ENCODE measurements at places on chromosomes 1 and 21.
A peak's percentile ranks its signal among the peaks of the same experiment; 100 is the strongest.

GRCh38 chr1:80472145-80472544 is 1328.6 kb upstream of the ADGRL2 start:
- DNase-seq = no peak

GRCh38 chr21:38770660-38771059 is 35.1 kb upstream of the ETS2 start:
- DNase-seq = no peak

GRCh38 chr1:233241759-233242158 is 53.8 kb downstream of the PCNX2 start:
- no peak for DNase-seq

- DNase-seq = peak; percentile 94
These were observed 32.0 kb upstream of the TENT5B start for GRCh38 chr1:27044613-27045151.

GRCh38 chr1:47999097-47999496 is 1.9 kb upstream of the TRABD2B start:
- DNase-seq = no peak

GRCh38 chr1:29736582-29737188 is 500.4 kb downstream of the PTPRU start:
- DNase-seq = no peak

- DNase-seq = no peak
These were observed 15.2 kb upstream of the PGBD2 start for GRCh38 chr1:248890549-248891498.

- DNase-seq = no peak
These were observed 90.2 kb upstream of the NGF start for GRCh38 chr1:115428256-115428655.

DNA sequence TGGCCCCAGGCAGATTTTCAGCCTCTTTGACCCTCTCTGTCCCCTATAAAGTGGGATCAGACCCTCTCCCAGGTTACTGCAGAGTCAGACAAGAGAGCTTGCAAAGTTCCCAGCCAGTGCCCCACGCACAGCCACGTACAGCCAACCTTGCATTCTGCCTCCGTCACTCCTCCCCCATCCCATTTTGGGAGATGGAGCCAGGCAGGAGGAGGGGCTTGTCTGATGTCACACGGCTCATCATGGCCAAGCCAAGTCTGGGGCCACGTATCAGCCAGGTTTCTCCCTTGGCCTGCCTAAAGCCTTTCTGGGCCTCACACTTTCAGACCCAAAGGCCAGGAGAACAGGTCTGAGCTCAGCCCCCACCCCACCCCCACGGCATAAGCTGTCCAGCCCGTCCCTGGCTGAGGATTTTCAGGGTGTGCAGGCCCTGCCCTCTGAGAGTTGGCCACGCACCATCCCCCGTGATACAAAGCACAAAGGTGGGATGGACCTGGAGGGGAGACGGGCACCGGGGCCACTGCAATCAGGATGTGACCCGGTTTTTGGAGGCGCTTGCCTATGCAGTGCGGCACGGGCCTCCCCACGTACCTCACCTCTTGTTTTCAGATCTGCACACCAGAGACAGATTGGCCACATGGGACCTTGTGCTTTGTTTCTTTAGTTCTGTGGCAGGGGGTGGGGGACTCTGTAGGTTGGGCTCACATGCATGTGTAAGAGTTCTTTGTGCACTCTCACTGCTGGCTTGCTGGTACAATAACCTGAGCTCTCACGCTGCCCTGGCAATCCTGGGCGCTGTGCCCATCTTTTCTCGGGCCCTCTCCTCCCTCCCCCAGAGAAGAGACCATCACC is 47.6 kb downstream of the TRIM11 start:
- DNase-seq = no peak

- no peak for DNase-seq
These were observed 464.9 kb upstream of the ADGRL2 start for GRCh38 chr1:81335876-81336275.

DNA sequence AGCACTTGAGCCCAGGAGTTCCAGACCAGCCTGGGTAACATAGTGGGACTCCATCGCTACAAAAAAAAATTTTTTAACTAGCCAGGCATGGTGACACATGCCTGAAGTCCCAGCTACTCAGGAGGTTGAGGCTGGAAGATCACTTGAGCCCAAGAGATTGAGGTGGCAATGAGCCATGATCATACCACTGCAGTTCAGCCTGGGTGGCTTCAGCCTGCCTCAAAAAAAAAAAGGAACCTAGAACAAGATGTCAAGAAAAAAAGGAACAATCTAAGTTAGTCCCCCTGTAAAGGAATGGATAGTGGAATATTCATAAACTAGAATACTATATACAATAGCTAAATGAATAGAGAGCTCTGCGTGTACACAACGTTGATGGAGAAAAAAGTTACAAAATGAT is 14.4 kb downstream of the NSL1 start:
- DNase-seq = no peak

DNA sequence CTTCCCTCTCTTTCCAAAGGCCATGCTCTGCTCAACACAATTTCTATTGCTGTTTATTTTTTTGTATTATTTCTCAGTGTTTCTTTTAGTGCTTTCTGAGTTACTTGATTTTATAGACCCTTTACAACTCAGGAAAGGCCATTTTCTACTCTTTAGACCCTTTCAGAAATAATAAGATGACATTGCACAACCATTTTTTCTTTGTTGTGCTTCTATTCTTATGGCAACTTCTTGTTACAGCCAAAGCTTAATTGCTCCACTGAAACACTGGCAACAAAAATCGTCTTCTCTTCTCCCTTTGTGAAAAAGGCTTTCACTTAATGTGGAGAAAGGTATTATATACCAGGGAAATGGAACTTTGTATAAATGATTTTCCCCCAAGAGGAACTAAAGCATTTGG is 39.0 kb upstream of the SAMSN1 start:
- DNase-seq = no peak

GRCh38 chr1:231861541-231862481 is 235.2 kb downstream of the DISC1 start:
- DNase-seq = no peak

- no peak for DNase-seq
These were observed 31.2 kb upstream of the CASZ1 start for GRCh38 chr1:10827377-10828333.

DNA sequence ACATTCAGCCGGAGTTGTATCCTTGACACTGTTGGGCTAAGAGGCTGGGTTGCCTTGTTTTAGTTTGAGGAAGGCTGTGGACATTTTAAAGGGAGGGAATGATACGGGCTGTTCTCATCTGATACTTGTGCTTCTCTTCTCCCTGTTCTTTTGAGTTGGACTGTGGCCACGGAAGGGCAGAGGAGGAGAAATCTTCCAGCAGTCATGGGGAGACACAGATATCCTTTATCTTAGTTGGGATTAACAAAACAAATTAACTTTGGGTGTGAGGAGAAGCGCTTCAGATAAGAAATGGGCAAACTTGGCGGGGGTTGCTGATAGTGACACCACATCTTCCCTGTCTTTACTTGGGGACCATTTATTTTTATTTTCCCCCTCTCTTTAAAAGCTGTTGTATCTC is 138.8 kb downstream of the ROR1 start:
- DNase-seq = no peak

DNA sequence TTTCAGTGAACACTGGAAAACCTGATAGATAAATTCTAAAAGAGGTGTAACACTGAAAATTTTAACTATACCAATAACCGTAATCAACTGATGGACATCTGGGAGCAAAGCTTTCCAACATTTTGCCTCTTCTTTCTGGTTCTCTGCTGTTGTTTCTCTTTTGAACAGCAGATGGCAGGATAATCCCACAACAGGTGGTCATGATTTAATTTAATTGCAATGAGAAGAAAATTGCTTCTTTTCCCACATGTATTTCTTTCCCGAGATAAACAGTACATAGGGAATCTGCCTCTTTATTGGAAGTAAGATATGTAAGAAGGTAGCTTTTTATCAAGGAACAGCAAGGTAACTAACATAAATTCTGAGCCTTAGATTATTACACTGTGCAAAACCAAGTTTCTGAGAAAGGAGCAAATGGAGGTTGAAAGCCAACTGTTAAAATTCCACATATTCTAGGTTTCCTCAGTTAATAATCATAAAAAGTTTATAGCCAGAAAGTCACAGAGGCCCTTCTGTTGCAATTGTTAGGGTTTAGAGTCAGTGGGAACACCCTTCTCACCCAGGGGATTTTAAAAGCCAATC is 72.9 kb downstream of the RPS6KA1 start:
- DNase-seq = no peak

DNA sequence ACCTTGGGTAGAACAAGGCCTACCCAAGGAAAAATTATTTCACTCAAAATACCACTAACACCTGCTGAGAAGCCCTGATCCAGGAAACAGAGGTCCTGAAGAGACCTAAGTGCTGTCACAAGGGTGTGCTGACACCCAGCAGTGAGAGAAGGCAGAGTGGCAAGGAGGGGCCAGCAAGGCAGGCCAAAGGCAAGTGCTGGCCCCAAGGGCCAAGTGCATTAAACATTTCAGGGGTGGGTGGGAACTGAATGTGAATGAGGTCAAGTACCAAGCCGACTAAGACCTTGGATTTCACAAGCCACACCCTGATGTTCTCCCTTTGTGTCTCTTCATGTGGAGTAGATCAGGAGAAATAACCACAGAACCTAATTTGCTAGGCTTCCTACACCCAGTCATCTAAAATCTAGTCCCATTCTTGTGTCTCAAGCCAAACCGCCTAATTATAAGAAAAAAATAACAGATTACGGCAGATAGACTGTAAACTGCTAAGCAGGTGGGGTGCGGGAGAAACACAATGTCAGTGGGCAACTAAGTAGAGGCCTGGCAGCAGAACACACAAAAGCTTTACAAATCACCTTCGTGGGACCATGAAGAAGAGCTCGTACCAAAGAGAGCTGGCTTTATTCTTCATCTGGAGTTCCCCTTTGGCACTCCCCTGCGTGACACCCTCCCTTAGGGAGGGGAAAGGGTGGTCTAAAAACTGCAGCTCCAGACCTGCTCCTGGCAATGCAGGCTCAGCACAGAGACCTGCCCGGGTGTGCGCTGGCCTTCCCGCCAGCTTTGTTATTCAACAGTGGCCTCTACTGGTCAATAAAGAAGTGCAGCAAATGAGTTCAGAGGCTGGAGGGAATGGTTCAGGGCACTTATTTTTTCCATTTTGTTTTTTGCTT is 8.7 kb downstream of the UBE2G2 start:
- no peak for DNase-seq

DNA sequence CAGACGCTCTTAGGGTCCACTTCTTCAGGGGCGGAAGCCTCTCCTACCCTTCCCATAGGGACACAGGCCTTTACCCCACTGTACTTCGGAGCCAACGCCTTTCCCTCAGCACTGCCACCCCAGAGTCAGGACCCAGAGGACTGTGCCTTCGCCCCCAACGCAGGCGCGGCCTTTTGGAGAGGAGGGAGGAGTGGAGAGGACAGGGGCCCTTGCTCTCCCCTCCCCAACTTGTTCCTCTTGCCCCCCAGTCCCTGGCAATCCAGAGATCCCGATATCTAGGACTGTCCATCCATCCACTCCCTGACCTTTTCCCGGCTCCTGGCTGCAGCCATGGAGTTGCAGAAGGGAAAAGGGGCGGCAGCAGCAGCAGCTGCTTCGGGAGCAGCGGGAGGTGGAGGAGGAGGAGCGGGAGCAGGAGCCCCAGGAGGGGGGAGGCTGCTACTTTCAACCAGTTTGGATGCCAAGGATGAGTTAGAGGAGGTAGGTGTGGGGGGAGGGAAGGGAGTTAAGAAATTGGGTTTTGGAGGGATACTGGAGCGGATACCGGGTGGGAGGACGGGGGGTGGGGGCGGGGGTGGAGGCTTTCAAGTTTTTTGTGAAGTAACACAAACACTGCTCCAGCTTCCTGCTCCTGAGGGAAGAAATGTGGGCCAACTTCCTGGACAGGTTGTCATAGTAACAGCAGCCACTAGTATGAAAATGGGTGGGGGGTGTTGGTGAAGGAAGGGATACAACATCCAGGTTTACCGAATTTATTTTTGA is 636 bp downstream of the INTS3 start:
- peak; percentile 4 for DNase-seq

DNA sequence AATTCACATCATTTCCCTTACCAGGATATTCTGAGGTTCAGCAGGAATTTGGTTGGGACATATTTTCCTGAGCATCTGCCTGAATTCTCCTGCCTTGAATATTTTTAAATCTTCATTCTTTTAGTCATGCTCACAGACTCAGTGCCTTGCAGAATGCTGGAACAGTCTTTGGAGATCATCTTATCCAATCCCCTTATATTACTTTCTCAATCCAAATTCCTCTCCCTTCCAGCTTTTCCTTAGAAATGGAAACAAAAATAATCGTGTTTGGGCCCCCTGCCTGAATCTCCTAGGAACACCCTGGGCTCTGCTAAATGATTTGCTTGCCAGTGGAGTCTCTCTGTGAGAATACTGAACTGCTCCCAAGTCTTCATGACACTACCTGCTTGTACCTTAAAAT is 38.4 kb downstream of the LHX8 start:
- no peak for DNase-seq

DNA sequence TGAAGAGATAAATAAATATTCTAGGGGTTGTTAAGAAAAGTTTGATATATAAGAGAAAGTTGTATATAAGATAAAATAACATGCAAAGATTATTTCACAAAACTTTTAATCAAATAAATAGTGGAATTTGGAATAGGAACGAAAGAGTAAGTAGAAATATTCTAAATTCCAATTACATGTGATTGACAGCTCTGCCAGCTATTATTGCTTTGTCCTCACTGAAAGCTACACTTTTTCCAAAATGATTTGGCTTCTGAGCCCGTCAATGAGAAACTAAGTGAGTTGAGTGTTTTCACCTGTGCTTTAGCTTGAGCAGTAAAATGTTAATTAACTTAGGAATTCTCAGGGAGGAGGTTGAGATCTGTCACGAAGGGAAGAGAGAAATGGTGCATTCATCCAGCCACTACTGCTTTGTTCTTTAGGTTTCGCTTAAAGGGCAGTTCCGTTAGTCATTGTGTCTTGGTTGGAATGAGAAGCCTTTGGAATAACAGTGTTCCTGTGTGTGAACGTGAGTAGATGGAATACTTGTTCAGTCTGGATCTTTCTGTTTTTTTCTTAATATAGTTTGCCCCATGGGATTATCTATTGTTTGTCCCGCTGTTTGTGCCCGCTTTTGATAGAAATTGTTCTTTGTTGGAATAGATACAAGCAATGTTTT is 63.3 kb upstream of the CR1L start:
- no peak for DNase-seq

GRCh38 chr1:236862615-236863211 is 67.6 kb downstream of the MTR start:
- DNase-seq = no peak

GRCh38 chr1:78760858-78761257 is 111.2 kb downstream of the IFI44 start:
- no peak for DNase-seq

GRCh38 chr1:23610677-23611076 is 51.4 kb upstream of the ID3 start:
- no peak for DNase-seq

DNA sequence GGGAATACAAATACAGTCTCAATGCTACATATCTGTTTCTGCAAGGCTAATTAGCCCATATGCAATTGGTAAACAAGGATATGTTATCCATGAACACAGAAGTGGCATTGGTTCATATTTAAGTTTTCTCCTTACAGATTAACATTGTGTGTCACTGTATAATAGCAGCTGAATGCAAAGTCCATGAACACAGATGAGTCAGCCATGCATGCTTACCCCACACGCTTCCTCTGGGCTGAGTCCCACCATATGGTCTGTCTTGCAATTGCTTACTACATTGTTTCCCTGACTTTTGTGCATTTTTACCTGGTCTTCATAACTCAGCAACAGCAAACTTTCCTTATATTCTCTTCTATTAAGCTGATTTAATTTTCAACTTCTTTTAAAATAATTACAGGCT is 41.5 kb upstream of the TSNAX start:
- DNase-seq = no peak
